ENCODE measurements at places on chromosomes 4 and X. TPM values are rescaled to one million over a fixed set of nuclear protein-coding genes. Genes with fewer than 3 reads are reported as not detected.

Gene C4orf33
- total RNA-seq, result 4.5 TPM

- no peaks in the 10 kb centered on the region for H3K27me3 ChIP-seq
- H3K27ac ChIP-seq, result no peak overlapping the region
- H3K4me3 ChIP-seq, result no peak overlapping the region
- peaks cover 15% of the 10 kb centered on the region for H3K36me3 ChIP-seq
- DNase-seq, result no peak
These were observed 3.8 kb upstream of the TXK start for GRCh38 chr4:48137846-48138245.

GRCh38 chr4:139319571-139319970, 17.3 kb upstream of the NDUFC1 start:
- no peak overlapping the region for H3K27ac ChIP-seq
- H3K4me1 ChIP-seq, result peaks cover 46% of the 10 kb centered on the region
- no peak for DNase-seq
- no peak overlapping the region for H3K4me3 ChIP-seq
- no peaks in the 10 kb centered on the region for H3K36me3 ChIP-seq

Gene PPP1R2C
- not detected for total RNA-seq

DNA sequence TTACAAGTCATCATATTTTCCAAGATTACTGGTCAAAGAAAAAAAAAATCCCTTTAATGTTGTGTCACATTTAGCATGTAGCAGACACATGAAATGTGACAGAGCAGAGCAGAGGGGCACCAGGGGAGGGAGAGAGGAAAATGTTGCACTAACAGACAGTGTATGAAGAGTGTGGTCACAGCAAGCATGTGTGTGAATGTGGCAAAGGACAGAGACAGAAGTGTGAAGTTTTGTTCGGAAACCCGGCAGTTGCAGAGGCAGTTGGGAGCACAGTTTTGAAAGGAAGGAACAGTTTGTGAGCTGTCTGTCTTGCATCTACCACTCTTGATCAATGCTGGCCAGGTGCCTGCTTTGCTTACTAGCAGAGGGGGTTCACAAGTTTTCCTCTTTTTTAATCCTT, 83.9 kb upstream of the MAP3K15 start:
- H3K36me3 ChIP-seq, result no peaks in the 10 kb centered on the region
- H3K27me3 ChIP-seq, result no peaks in the 10 kb centered on the region
- H3K4me3 ChIP-seq, result no peak overlapping the region
- no peak overlapping the region for H3K27ac ChIP-seq
- no peak for DNase-seq

DNA sequence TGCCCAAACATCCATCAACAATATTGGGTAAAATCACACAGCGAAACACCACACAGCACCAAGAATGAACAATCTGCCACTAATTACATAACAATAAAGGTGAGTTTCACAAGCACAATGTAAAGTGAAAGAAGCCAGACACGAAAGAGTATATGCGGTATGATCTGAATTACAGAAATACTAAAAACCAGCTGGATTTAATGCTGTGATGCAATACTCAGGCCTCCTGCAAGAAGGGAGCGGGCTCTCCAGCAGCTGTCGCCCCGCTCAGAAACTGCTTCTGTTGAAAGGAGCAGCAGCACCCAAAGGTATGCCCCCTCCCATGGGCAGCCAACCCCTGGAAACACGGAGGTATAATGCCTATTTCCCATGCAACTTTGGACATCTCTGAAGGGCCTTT, 77.0 kb downstream of the PAPSS1 start:
- peaks cover 11% of the 10 kb centered on the region for H3K4me1 ChIP-seq
- H3K4me3 ChIP-seq, result no peak overlapping the region
- H3K27me3 ChIP-seq, result no peaks in the 10 kb centered on the region
- H3K27ac ChIP-seq, result no peak overlapping the region
- DNase-seq, result no peak
- peaks cover 41% of the 10 kb centered on the region for H3K36me3 ChIP-seq

DNA sequence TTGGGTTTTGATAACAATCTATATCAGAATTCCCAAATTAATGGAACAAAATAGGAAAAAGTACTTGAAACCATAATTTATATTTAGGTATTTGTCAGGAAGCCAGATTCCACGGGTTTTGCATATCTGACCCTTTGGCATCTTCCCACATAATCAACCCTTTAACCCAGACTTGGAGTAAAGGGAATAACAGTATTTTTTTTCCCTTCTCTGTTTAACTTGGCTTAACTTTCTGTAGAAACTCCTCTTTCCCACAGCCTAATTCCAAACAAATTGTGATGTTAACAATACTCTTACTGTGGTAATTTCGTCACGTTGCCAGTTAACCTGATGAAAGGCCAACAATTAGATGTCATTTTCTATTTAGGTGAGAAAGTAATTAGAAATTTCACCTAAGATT, 49.4 kb upstream of the GUCY1A1 start:
- no peak for DNase-seq
- H3K27ac ChIP-seq, result no peak overlapping the region
- H3K36me3 ChIP-seq, result no peaks in the 10 kb centered on the region
- no peaks in the 10 kb centered on the region for H3K4me1 ChIP-seq
- H3K4me3 ChIP-seq, result no peak overlapping the region

GRCh38 chrX:134184936-134185335, 52.0 kb upstream of the CCDC160 start:
- H3K36me3 ChIP-seq, result no peaks in the 10 kb centered on the region
- DNase-seq, result no peak
- H3K4me3 ChIP-seq, result no peak overlapping the region
- no peak overlapping the region for H3K27ac ChIP-seq
- no peaks in the 10 kb centered on the region for H3K27me3 ChIP-seq
